ENCODE measurements at places on chromosomes 3 and 15. TPM values are rescaled to one million over a fixed set of nuclear protein-coding genes. Genes with fewer than 3 reads are reported as not detected.

Gene UROC1
- not detected for total RNA-seq

Gene PRR23E
- not detected for total RNA-seq

Gene WHAMM
- 6.4 TPM for total RNA-seq

Gene CMTM6
- 43.1 TPM for total RNA-seq

Gene SLC27A2
- not detected for total RNA-seq

Gene FRMD5
- total RNA-seq, result 16.3 TPM

Gene UBE2Q2
- total RNA-seq, result 58.6 TPM

DNA sequence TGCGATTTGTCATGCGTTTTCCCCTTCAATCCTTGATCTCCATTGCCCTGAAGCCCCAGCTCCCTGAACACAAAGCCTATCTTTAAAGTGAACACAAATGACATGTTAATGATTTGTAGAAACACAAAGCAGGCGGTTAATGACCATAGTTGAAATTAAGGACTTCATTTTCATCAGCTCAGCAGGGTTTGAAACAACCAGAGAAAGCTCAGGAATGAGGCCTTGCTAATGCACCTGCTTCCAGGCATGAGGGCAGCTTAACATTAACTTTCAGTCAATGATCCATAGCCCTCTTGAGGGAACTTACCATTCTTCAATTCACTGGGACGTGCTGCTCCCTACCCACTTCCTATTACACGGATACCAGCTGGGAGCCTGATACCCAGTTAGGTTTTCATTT is 427.2 kb upstream of the CBLB start:
- DNase-seq, result no peak

GRCh38 chr15:77409259-77410156 is 10.4 kb downstream of the PEAK1 start:
- DNase-seq, result no peak

GRCh38 chr3:186700267-186700666 is 16.9 kb upstream of the KNG1 start:
- DNase-seq, result peak; percentile 16

DNA sequence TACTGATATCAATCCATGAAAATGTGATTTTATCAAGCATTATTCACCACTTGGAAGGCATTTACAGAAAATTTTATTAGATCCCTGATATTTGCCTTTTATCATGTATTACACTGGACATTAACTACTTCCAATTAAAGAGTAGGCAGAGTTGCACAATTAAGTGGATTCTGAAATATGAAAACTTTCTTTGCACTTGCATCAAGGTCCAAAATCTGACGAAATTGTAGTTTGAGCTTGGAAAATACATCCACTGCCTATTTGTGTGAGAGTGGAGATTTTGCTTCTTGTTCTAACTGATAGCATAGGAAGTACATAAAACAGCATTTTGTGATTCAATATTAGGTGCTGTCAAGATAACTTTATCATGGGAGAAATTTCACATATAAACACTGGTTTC is 49.6 kb upstream of the SLC12A8 start:
- peak; percentile 46 for DNase-seq

- peak; percentile 90 for DNase-seq
Observed at GRCh38 chr15:74172701-74173379, 670 bp upstream of the ISLR start.

DNA sequence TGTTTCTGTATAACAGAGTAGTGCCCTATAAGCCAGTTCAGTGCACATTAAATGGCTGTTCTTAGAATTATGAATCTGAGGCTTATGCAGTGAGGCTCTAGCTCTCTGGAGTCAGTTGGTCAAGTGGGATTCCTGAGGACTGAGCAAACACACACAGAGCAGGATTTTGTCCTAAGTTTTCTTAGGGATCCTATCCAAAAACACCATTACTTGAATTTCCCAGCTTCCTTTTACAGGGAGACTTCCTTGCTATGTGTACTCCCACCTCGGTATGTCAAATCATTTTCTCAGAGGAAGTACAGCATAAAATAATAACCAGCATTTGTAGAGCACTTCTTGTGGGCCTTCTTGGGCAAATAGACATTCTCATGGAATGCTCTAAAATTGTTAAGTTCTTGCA is 63.1 kb upstream of the GOLGA6B start:
- peak; percentile 61 for DNase-seq

DNA sequence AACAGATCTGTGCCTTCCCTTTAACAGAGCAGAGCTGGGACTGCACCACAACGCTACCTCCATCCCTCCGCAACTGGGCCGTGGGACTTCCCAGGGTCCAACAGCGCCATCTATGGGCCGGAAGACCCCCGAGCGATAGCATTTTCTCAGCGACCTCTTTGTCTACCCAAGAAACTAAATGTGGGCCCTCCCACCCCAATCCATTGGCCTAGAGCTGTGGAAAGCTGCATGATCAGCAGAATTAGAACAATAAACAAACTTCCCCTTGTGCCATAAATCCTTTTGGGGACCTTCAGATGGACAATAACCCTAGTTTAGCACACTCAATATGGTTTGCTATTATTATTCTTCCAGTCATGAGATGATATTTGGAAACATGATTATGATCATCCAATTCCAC is 74.8 kb upstream of the NTRK3 start:
- peak; percentile 31 for DNase-seq

- DNase-seq, result peak; percentile 56
Observed at GRCh38 chr3:127673191-127674100, 694 bp downstream of the ABTB1 start.

GRCh38 chr3:123084738-123085237 is 18.0 kb downstream of the PDIA5 start:
- DNase-seq, result peak; percentile 28

DNA sequence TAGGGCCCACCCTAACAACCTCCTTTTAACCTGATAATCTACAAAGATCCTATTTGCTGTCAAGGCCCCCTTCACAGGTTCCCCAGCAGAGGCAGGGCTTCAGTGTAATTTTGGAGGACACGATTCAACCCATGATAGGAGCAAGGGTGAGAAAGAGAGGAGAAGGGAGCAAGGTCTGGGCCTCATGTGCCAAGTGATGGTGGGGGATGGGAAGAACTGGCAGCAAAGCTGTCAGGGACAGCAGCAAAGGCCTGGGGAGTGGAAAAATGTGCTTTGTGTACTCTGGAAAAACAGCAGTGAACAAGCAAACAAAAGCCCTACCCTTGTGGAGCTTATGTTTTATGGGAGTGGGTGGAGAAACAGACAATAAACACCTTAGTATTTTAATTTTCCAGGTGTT is 2.7 kb upstream of the GALNT15 start:
- no peak for DNase-seq

- DNase-seq, result no peak
Observed at GRCh38 chr15:64634027-64634426, 141.4 kb downstream of the RBPMS2 start.

DNA sequence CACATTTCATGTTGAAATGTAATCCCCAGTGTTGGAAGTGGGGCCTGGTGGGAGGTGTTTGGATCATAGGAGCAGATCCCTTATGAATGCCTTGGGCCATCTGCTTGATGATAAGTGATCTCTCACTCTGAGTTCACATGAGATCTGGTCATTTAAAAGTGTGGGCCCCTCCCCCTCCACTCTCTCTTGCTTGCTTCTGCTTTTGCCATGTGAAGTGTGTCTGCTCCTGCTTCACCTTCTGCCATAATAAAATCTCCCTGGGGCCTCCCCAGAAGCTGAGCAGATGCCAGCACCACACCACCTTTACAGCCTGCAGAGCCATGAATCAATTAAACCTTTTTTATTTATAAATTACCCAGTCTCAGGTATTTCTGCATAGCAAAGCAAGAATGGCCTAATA is 14.2 kb upstream of the CD200R1L start:
- no peak for DNase-seq

DNA sequence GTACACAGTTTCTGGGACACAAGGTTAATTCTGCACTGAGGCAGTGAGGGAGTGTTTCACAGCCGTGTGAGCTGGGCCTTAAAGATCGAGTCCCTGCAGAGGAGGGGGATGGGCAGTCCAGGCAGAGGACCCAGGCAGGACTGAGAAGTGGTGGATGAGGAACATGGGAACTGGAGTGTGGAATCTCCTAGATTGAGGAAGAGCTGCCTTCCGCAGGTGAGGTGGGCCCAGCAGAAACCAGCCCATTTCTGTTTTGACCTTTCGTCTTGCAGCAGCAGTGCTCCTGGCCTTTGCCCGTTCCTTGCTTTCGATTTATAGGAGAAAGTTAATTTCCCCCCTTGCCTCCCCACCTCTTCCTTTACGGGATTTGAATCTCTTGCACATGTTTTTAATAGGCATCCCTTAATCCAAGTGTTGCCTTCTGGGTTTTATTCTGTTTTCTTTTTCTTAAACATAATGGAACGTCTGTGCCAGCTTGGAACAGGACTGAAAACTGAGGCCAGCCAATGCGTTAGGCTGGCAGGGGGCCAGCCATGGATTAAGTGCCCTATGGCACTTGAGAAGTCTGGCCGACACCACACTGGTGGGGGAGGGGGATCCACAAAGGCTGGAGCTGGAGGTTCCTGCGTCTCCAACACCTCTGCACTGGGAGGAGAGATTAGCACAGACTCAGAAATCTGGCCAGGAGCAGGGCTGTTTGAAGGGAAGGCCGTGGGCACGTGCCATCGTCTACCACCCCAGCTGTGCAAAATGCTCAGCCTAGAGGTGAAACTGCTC is 78.1 kb downstream of the AAGAB start:
- DNase-seq, result no peak

DNA sequence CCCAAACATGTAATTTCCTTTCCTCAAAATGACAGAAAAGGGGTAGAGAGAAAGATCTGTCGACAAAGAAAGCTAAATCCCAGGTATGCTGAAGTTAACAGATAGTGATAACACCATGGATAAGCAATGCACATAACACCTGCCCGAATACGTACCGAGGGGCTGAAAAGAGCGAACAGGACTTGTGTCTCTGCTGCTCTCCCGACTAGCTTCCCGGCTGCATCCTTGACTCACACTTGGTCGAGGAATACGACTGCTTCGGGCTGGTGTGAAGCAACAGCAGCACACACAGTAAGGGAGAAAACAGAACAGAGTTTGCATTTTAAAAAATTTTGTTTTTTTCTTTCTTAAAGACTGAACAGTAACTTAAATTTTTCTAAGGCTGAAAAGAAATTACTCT is 136.4 kb downstream of the CLASP2 start:
- no peak for DNase-seq

DNA sequence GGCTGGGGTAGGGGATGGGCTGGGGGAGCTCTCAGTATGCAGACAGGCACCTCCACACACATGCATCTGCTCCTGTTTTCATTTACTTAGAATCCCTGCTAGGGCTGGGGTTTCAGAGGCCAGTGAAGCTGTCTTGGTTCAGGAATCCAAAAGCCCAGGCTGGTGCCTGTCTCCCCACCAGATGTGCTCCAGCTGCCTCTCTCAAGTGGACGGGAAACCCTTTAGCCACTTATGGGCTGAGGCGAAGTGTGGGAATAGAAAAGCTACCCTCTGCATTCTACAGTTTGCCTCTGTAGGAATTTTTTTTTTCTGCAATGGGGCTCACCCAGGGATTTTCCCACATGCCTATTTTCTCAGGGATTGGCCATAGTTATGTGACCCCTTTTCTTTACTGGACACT is 72.5 kb downstream of the ATP2B2 start:
- DNase-seq, result no peak

GRCh38 chr3:136682740-136683312 is 69.4 kb downstream of the STAG1 start:
- no peak for DNase-seq

DNA sequence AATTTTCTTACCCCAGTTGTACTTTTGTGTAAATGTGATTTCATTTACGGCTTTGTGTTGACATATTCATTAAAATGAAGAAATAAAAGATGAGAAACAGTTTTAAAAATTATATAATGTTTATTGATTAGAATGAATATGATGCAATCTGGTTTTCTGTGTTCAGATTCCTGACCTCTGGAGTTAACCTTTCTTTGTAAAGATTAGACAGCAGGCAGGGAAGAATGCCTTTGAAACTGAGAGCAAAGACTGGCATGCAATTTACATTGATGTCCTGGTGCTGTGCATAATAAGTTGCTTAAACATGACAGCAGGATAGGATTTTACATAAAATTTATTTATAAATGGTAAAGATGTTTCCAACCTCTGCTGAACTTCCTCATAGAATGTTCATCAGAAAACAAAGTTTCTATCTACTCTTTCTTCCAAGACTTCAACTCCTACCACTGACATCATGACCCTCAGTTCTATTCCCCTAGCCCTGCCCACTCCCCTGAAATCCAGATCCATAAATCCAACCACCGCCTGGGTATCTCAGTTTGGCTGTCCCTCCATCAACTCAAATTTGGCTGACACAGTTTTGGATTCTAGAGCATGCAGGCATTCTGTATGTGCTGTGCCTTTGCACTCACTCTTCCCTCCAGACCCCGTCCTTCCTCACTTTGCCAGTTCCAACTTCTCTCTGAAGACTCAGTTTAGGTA is 1.7 kb downstream of the HGD start:
- no peak for DNase-seq

- no peak for DNase-seq
Observed at GRCh38 chr3:106805625-106806024, 571.6 kb upstream of the CCDC54 start.

DNA sequence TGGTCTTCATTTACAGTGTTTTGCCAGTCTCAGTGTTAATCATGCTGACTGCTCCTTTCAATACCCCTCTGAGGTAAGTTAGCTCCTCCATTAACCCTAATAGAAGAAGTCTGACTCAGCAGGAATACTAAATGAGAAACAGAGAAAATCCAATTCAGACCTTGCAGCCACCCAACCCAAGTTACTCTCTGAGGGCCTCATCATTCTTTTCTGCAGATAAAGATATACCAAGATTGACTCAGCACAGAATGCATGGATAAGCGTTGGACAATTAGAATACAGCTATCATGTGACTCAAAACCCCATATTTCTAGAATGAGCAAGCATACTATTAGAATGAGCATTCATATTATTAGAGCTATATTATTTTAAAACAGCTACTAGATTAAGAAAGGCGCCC is 389.1 kb upstream of the SGO1 start:
- peak; percentile 87 for DNase-seq

DNA sequence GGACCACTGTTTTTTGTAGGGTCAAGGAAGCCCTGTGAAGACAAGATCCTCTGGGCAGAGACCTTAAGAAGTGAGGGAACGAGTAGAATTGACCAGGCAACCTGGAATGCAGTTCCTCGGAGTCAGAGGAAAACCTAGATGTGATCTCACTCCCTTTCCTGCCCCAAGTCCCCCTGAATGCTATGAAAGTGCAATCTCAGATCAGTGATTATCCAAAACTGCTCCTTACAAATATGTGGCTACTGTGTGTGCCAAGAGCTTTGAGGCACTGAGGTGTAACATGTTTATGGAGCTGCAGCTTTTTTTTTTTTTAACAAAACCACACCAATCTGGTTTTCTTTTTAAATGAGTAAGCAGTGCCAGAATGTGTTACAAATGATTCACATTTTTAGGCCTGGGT is 35.8 kb downstream of the THSD4 start:
- peak; percentile 78 for DNase-seq

Measured in fibroblast of the aortic adventitia (primary cell).